ENCODE measurements at places on chromosomes 5 and 9.

DNA sequence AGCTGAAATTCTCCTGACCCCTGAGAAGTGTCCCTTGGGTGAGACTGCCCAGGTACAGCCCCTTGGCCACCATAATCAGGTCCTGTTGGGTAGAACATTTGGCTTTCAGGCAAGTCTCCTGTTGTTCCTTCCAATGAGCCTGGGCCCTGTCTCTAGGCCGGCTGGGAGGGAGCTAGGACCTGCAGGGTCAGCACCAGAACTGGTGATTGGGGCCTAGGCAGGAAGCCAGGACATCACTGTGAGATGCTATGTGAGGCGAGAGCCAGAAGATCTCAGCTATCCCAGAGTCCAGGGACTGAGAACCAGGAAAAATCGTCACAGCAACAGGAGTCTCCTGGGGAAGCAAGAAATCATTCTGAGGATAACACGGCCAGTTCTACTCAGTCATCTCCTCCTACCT, 51.5 kb downstream of the PCDH1 start:
- DNase-seq: no peak

DNA sequence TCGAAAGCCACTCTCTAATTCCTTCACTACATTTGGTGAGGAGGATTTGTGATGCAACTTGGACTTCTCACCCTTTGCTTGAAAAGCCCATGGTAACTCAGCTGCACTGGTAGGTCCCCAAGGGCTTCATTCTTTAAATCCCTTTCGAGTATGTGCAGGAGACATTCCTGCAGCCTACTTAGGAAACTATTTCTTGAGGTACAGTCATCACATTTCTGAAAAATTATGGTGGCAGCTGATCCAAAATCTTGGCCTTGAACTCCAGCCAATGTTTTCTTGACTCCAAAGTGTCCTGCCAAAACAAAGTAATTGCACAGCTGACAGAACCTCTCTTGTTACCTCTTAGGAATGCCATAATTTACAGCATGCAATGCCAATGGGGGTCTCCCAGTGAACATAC, 99.7 kb downstream of the NPR3 start:
- no peak for DNase-seq

DNA sequence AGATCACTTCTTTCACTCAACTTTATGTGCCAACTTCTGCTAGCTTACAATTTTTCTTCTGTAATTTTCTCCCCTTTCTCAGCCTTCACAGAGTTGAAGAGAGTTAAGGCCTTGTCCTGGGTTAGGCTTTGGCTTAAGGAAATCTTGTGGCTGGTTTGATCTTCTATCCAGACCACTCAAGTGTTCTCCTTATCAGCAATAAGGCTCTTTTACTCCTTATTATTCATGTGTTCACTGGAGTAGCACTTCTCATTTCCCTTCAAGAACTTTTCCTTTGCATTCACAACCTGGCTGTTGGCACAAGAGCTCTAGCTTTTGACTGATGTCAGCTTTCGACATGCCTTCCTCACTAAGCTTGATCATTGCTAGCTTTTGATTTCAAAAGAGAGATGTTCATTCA, 86.9 kb upstream of the ALDH1B1 start:
- no peak for DNase-seq

GRCh38 chr5:82839881-82840280, 237.3 kb downstream of the TMEM167A start:
- no peak for DNase-seq

- no peak for DNase-seq
Measured at GRCh38 chr9:35935755-35936509, 22.0 kb downstream of the OR2S2 start.

DNA sequence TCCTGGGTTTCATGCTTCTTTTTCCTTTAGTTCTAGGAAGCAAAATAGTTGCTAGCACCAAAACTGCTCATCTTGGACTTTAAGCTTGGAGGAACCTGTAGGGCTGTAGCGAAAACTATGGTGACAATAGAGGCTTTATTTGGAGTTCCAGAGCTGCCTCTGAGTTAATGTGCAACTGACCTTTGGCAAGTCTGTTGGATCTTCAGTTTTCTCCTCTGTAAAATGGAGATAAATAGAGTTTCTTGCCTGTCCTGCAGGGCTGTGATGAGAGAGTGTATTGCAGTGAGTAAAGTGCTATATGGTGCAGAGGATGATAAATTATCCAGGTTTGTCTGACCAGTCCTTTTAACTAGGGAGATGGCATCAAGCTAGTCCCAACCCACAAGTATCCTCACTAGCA, 417.0 kb downstream of the MAN2A1 start:
- no peak for DNase-seq

DNA sequence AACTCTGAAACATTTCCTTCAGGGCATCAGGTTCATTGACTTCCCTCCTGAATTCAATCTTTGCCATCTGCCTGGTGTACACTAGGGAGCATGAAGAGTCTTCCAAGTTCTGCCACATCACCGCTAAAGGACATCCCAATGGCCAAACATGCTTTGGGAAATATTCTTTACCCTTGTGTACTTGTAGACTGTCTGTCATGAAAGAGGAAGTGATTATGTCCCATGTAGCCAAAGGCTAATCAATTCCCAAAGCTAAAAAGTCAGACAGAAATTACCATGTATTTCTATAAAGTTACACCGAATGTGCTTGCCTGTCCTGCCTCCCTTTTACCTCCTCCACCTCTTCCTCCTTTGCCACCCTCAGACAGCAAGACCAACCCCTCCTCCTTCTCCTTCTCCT, 28.9 kb upstream of the RECK start:
- DNase-seq: no peak

GRCh38 chr9:36802201-36802920, 229.7 kb downstream of the MELK start:
- DNase-seq: no peak
